ENCODE measurements at places on chromosomes 11 and 22. TPM values are rescaled to one million over a fixed set of nuclear protein-coding genes. Genes with fewer than 3 reads are reported as not detected.

- H3K4me1 ChIP-seq = peaks cover 33% of the 10 kb centered on the region
- H3K27ac ChIP-seq = peak overlapping the region; percentile 88
- DNase-seq = no peak
- H3K27me3 ChIP-seq = no peaks in the 10 kb centered on the region
- H3K36me3 ChIP-seq = no peaks in the 10 kb centered on the region
These were observed 281.2 kb downstream of the CADM1 start for GRCh38 chr11:115222863-115223530.

WT1 gene
- total RNA-seq = 0.40 TPM

DNA sequence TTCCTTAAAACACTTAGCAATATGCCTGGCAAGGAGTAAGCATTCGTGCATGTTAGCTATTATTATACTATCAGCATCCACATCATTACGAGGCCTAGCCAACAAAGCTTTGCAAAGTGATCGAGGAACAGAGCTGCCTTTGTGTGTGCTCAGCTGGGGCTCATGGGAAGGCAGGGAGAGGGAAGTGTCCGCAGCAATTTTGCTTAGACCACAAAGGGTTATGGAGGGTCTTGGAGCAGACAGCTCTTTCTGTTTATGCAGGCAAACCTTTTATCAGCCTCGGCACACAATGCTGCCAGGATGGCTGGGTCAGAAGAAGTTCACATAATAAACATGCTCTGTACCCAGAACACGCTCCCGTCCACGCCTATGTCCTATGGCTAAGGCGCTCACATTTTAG lies 10.9 kb upstream of the DKK3 start:
- no peak for DNase-seq
- no peak overlapping the region for H3K27ac ChIP-seq
- H3K4me1 ChIP-seq = no peaks in the 10 kb centered on the region
- H3K27me3 ChIP-seq = no peaks in the 10 kb centered on the region
- no peaks in the 10 kb centered on the region for H3K36me3 ChIP-seq

GRCh38 chr22:35725521-35725920 lies 7.8 kb downstream of the APOL5 start:
- no peak overlapping the region for H3K4me3 ChIP-seq
- H3K4me1 ChIP-seq = no peaks in the 10 kb centered on the region

ZPR1 gene
- total RNA-seq = 41.4 TPM

- no peak for DNase-seq
- no peaks in the 10 kb centered on the region for H3K4me1 ChIP-seq
- H3K27ac ChIP-seq = no peak overlapping the region
- no peak overlapping the region for H3K4me3 ChIP-seq
- no peaks in the 10 kb centered on the region for H3K27me3 ChIP-seq
These were observed 110.4 kb downstream of the RRAS2 start for GRCh38 chr11:14248580-14248981.

DNA sequence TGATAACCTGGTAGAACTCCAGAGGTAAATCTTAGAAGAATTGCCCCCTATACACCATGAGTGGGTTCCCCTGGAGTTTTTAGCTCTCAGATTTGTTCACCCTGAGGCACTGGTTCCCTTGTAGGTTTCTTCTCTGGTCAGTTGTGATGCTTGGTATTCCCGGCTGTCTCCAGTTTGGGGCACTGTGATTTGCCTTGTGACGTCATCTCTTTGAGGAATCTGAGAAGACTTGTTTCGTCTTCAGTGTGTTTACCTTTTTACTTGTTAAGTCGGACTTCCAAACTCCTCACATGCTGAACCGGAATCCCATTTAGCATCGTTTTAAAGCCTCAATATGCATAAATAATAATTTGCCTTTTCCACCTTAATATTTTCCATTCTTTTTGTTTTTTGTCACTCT lies 54.4 kb downstream of the CECR2 start:
- no peaks in the 10 kb centered on the region for H3K27me3 ChIP-seq
- H3K36me3 ChIP-seq = no peaks in the 10 kb centered on the region
- no peak overlapping the region for H3K4me3 ChIP-seq
- no peak overlapping the region for H3K27ac ChIP-seq

GRCh38 chr11:44632466-44633123 lies 67.1 kb downstream of the CD82 start:
- H3K4me3 ChIP-seq = no peak overlapping the region
- H3K4me1 ChIP-seq = peaks cover 10% of the 10 kb centered on the region
- H3K36me3 ChIP-seq = no peaks in the 10 kb centered on the region
- DNase-seq = no peak
- H3K27me3 ChIP-seq = no peaks in the 10 kb centered on the region
- no peak overlapping the region for H3K27ac ChIP-seq

- no peaks in the 10 kb centered on the region for H3K36me3 ChIP-seq
- H3K27me3 ChIP-seq = no peaks in the 10 kb centered on the region
- no peak overlapping the region for H3K4me3 ChIP-seq
These were observed 1056.3 kb upstream of the CNTN5 start for GRCh38 chr11:97964332-97965004.

DNA sequence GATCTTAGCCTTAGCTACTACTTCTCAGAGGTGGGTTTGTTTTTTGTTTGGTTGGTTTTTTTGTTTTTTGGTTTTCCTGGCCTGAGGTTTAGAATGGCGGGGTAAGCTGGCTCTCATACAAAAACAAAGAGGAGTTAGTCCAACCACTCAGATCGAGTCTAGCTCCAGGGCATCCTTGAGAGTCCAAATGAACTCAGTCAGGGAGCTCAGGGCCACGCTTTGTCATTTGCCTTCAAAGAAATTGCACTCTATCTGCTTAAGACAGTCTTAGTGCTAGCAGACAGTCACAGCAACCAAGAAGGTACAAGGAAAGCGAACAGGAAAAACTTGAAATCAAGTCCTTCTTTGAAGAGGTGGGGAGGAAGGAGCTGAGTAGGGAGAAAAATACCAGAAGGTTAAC lies 11.1 kb downstream of the C11orf42 start:
- H3K4me3 ChIP-seq = no peak overlapping the region
- no peaks in the 10 kb centered on the region for H3K4me1 ChIP-seq
- H3K27me3 ChIP-seq = no peaks in the 10 kb centered on the region
- no peak overlapping the region for H3K27ac ChIP-seq
- DNase-seq = no peak

DNA sequence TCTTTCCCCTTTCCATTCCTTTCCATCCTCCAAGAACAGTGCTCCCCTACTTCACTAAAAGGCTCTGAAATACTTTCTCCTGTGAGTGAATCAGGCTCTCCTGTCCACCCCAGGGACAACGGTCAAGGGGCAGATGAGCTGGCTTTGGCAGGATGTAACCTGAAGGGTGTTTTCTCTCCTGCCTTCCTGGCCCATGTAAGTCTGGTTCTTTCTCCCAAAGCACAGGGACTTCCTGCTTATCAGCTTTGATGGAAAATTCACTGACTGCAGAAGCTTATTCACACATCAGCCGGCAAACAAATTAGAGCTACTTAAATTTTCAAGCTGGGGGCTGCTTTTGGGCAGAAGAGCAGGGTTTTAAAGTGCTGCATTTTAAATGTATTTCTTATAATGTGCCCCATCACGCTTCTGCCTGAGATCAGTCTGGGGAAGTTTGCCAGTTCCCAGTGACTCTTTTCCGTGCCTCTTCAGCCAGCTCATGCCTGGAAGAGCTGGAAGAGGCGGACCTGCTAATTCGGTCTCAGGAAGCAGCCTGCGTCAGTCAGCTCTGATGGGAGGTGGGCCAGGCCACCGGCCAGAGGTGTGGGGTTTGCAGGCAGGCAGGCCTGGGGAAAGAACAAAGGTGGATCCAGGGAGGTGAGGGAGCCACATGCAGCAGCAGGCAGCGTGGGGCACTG lies 140.4 kb upstream of the TBCEL start:
- no peaks in the 10 kb centered on the region for H3K4me1 ChIP-seq
- no peak overlapping the region for H3K27ac ChIP-seq
- no peaks in the 10 kb centered on the region for H3K36me3 ChIP-seq
- DNase-seq = peak; percentile 31
- peaks cover 36% of the 10 kb centered on the region for H3K27me3 ChIP-seq

GRCh38 chr11:94638301-94638901 lies 71.2 kb downstream of the PIWIL4 start:
- no peak for DNase-seq
- H3K27ac ChIP-seq = peak overlapping the region; percentile 69
- H3K4me3 ChIP-seq = peak overlapping the region; percentile 16
- H3K4me1 ChIP-seq = peaks cover 15% of the 10 kb centered on the region
- H3K36me3 ChIP-seq = no peaks in the 10 kb centered on the region
- H3K27me3 ChIP-seq = no peaks in the 10 kb centered on the region

- DNase-seq = no peak
- no peak overlapping the region for H3K27ac ChIP-seq
- no peaks in the 10 kb centered on the region for H3K4me1 ChIP-seq
- H3K27me3 ChIP-seq = peaks cover 10% of the 10 kb centered on the region
These were observed 56.8 kb downstream of the DHCR7 start for GRCh38 chr11:71391352-71391751.

MSANTD4 gene
- total RNA-seq = 31.3 TPM

DNA sequence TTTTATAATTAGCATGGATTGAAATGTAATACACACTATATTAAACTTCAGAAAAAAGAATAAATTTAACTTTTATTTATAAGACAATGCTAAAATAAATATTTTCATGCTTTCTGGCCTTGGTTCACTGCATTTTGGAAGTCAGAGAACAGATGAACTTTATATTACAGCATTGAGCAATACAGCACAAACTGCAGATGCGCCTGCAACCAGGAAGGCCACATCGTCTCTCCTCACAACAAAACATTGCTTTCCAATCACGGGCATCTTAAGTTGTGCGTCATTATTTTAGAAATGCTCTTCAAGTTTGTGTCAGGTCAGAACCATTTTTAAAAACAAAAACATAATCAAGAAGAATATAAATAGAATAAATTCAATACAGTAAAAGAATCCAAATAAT lies 89.3 kb upstream of the CEP126 start:
- H3K27ac ChIP-seq = no peak overlapping the region
- no peaks in the 10 kb centered on the region for H3K36me3 ChIP-seq
- H3K27me3 ChIP-seq = no peaks in the 10 kb centered on the region
- no peaks in the 10 kb centered on the region for H3K4me1 ChIP-seq

KRTAP5-8 gene
- not detected for total RNA-seq

DNA sequence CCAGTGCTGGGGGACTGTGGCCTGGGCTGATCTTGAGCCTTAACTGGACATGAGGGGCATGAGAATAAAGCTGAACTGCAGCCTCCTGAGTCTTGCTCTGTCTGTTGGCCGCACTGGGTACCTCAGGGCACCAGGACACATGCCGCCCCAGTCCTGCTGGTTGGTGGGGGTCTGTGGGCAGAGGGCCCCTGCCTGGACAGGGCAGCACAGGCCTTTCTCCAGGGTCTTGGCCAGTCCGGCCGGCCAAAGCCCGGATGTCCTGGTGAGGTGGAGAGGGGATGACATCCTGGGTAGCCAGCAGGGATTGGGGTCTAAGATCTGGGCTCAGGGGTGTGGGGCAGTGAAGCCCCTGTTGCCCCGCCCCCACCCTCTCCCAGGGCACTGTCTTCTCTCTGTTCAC lies 1.5 kb upstream of the RPS6KA4 start:
- no peaks in the 10 kb centered on the region for H3K27me3 ChIP-seq
- DNase-seq = no peak
- H3K4me1 ChIP-seq = peaks cover 6% of the 10 kb centered on the region
- H3K36me3 ChIP-seq = peaks cover 21% of the 10 kb centered on the region
- H3K27ac ChIP-seq = no peak overlapping the region

DNA sequence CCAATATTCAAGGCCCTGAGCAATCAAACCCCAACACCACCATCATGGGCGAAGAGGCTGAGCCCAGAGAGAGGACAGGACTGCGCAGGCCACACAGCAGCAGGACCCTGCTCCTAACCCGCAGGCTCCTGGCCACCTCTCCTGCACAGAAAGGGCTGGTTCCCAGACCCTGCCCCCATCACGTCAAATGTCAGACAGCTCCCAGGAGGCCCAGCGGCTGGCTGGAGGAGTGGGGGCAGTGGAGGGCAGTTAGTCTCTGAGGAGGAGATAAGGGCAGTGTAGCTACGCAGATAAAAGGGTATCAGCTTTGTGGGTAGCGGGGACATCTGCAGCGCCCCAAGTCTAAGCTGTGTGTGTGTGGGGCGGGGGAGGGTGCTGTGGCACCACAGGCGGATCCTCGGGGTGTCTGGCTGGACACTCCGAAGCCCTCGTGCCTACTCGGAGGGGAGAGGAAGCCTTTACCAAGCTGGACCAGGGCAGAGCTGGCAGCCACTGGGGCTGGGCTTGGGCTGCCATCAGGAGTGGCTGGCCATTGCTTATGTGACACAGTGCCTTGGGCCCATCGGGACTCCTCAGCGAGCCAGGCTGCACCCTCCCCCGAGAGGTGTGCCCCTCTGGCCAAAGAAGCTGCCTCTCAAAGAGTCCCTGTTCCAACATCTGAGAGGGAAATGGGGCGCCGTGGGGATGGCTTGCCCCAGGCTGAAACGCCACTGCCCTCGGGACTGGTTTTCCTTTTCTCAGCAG lies 21.5 kb downstream of the FADS3 start:
- H3K27ac ChIP-seq = no peak overlapping the region
- H3K36me3 ChIP-seq = no peaks in the 10 kb centered on the region
- no peak overlapping the region for H3K4me3 ChIP-seq
- H3K4me1 ChIP-seq = peaks cover 7% of the 10 kb centered on the region
- DNase-seq = no peak
- no peaks in the 10 kb centered on the region for H3K27me3 ChIP-seq

MRGPRX4 gene
- not detected for total RNA-seq

DNA sequence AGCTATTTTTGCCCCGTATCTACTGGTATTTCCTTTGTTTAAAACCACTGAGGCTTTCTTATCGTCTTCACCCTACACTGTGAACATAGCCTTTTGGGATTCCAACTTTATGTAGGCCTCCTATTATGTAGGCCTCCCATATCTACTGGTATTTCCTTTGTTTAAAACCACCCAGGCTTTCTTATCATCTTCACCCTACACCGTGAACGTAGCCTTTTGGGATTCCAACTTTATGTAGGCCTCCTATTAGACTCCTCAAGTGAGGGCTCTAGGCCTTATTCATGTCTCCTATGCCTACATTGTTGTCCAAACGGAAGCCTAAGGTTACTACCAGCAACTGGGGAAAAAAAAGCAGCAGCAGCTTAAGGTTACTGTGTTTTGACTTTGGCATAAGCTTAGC lies 23.7 kb downstream of the CEP295 start:
- DNase-seq = no peak
- H3K4me3 ChIP-seq = no peak overlapping the region
- no peaks in the 10 kb centered on the region for H3K27me3 ChIP-seq

DNA sequence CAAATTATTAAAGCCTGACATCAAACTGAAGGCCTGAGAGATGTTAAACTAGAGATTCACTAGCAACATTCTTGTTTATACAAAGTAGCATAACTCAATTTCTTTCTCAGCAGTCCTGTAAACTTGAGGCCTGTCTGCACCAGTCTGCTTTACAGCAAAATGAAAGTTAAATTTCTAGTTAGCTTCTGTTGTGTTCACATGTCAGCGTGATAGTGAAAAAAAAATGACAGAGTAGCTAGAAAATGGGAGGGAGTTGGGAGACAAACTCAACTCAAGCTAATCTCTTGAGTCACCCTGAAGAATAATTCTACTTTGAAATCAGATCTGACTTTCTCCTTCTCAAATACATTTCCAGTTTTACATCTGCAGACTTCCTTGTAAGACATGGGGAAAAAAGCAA lies 6.5 kb downstream of the RBFOX2 start:
- no peaks in the 10 kb centered on the region for H3K36me3 ChIP-seq
- H3K4me1 ChIP-seq = peaks cover 41% of the 10 kb centered on the region
- peak overlapping the region; percentile 46 for H3K27ac ChIP-seq
- H3K4me3 ChIP-seq = no peak overlapping the region
- no peak for DNase-seq
